Aorta (tissue), 5 donors: ENCODE measurements at places on chromosomes 5 and 9. TPM values are rescaled to one million over a fixed set of nuclear protein-coding genes. Genes with fewer than 3 reads are reported as not detected.

SPINK4 gene
- not detected for total RNA-seq

FCN1 gene
- total RNA-seq, result 10.0 TPM

ZNF366 gene
- 10.3 TPM for total RNA-seq

LHX2 gene
- total RNA-seq, result not detected

TTC23L gene
- 0.62 TPM for total RNA-seq

DNA sequence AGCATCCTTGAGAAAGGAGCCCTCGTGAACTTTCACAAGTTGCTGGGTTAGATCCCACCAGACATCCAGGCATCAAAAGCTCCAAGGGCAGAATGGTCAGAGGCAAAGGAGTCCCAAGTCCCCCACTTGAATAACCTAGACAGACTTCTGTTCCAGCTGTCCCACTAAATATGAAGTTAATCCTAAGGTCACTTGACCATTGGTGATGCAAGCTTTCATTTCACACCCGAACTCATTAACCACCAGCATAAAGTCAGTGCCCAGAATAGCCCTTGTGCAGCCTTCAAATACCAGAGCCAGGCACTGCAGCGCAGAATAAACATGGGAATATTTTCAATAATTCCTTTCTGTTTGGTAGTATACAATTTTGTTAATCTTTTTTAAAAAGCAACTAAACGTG, 28.9 kb downstream of the OXCT1 start:
- DNase-seq, result no peak

GRCh38 chr5:141272906-141273305, 27.7 kb downstream of the PCDHB15 start:
- DNase-seq, result no peak

GRCh38 chr9:14935964-14936363, 25.7 kb upstream of the FREM1 start:
- DNase-seq, result no peak

DNA sequence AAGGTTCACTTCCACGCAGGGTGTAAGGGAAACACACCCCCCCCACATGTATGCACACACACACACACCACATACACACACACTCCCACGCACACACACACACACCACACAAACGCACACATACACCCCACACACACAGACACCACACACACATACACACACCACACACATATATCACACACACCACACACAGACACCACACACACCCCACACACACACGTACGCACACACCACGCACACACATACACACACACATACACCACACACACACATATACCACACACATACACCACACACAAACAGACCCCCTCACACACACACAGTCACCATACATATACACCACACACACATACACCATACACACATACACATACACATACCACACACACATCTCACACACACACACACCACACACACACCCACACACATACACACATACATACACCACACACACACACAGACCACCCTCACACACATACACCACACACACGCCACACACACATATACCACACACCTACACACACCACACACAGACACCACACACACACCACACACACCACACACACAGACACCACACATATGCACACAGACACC, 44.3 kb upstream of the NEURL1B start:
- DNase-seq, result peak; percentile 21

DNA sequence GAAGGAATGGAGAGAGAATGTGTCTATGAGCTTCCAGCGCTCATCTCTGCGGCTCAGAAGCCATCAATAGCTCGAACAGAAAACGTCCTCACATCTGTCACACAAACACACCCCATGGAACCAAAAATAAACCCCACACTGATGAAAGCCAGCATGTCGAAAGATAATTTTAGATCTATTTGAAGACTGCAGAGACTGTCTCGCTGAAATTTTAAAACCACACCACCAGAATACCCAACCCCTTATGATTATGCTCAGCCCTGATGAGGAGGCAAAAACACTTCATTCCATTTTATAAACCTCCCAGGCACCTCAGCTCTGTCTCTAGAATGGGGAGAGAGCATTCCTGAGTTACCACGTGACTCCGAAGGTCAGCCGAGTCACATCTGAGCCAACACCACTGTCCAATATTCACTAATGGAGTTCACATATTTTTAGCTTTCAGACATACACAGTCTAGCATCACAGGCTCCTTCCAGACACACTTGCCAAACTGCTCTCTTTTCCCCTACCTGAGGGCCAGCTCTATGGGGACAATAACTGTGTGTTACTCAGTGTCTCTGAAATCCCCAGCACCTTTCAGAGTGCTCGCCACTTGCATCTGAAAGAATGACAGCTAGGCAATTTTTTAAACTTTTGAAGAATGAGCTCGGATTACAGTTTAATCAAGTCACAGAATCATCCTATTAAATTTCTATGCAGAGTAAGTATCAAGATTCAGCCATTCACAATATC, 63.2 kb downstream of the SERINC5 start:
- no peak for DNase-seq

- DNase-seq, result no peak
These were observed 265.5 kb downstream of the NDUFS4 start for GRCh38 chr5:53825926-53826325.

DNA sequence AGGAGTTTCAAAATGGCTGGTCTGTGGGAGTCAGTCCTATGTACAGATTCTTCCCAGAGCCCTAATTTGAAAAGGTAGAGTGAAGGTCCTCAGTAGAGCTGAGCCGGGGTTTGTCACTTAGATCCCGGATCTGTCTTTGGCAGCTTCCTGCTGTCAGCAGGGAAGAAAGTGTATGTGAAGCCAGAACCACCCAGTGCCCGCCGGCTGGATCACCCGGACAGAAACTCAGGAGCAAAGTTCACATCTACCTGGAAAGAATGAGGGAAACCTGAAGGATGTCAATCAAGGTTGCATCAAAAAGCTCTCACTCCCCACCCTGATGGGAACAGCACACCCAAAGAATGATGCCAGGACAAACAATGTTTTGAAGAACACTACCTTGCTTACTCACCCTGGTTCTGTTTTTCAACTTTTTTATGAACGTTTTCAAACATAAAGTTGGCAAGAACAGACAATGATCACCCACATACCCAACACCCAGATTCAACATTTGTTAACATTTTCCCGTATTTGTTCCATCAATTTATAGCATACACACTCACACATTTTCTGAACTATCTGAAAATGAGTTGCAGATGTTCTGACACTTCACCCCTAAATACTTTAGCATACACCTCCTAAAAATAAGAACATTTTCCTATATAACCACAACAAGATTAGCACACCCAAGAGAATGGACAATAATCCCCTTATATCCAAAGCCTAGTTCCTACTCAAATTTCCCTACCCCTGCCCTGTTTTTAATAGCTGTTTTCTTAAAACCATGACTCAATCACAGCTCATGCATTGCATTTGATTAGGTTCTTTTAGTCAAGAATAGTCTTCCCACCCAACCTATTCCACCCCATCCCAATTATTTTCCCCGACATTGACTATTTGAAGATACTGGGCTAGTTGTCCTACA, 133.9 kb downstream of the LHFPL2 start:
- no peak for DNase-seq

DNA sequence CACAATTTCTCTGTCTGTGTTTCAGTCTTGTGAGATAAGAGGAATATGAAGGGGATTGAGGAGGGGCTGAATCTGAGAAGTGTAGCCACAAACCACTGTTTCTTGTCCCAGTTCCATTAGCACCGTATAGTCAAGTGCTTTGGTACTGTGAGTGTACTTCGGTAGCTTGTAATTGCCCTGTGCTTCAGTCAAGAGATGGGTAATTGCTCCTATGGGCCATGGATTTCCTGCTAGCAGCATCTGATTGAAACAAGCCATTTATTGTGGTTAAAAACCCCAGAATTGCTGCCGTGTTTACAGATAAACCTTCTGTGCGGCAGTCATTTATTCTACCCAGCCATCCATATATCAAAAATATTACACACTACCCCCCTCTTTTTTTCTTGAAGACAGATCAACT, 98.6 kb downstream of the MAT2B start:
- DNase-seq, result no peak
